ENCODE measurements at places on chromosomes 3 and 15.

GRCh38 chr3:53044711-53045517 is 959 bp downstream of the SFMBT1 start:
- H3K4me3 ChIP-seq, result peak overlapping the region; percentile 89
- peaks cover 3% of the 10 kb centered on the region for H3K36me3 ChIP-seq
- peak; percentile 59 for DNase-seq
- H3K27ac ChIP-seq, result peak overlapping the region; percentile 93

GRCh38 chr15:66560856-66561525 is 4.8 kb downstream of the LCTL start:
- no peak overlapping the region for H3K4me3 ChIP-seq
- DNase-seq, result no peak
- no peaks in the 10 kb centered on the region for H3K36me3 ChIP-seq
- H3K27me3 ChIP-seq, result no peaks in the 10 kb centered on the region
- H3K4me1 ChIP-seq, result no peaks in the 10 kb centered on the region
- no peak overlapping the region for H3K27ac ChIP-seq

DNA sequence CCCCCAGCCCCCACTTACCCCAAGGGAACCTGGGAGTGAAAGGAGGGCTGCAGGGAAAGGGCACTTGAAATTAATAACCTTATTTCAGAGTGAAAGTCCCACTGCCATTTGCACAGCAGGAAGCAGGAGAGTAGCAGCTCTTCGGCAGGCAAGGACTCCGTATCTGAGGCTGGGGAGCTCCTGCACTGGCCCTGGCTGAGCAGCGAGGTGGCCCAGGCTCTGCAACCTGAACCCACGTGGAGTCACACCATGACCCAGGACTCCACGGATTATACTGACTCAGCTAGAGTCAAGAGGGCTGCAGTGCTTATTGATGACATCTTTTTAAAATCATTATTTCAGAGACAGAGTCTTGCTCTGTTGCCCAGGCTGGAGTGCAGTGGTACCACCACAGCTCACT is 214.5 kb downstream of the XXYLT1 start:
- no peak for DNase-seq
- peaks cover 10% of the 10 kb centered on the region for H3K27me3 ChIP-seq
- H3K4me3 ChIP-seq, result no peak overlapping the region
- no peaks in the 10 kb centered on the region for H3K4me1 ChIP-seq

- peaks cover 29% of the 10 kb centered on the region for H3K36me3 ChIP-seq
- H3K4me1 ChIP-seq, result peaks cover 71% of the 10 kb centered on the region
- no peak for DNase-seq
- H3K4me3 ChIP-seq, result no peak overlapping the region
Measured at GRCh38 chr3:156689608-156690007, 15.2 kb downstream of the TIPARP start.

DNA sequence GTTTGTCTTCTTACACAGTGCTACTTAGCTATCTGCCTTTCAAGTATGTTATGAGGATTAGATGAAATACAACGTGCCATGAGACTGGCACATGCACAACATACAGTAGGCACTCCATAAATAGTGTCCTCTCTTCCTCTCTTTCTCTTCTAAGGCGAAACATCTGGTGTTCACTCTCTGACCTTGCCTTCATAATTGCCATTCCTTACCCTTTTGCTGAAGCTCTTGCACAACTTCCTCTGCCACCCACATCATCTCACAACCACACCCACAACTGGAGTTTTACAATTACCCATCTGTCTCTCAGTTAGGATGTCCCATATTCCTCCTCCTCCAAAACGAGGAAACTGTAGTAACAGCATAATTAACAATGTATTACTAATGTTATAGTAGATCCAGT is 26.4 kb upstream of the ACP3 start:
- DNase-seq, result no peak
- H3K4me3 ChIP-seq, result no peak overlapping the region
- H3K27me3 ChIP-seq, result peaks cover 8% of the 10 kb centered on the region
- H3K36me3 ChIP-seq, result no peaks in the 10 kb centered on the region
- H3K4me1 ChIP-seq, result no peaks in the 10 kb centered on the region

DNA sequence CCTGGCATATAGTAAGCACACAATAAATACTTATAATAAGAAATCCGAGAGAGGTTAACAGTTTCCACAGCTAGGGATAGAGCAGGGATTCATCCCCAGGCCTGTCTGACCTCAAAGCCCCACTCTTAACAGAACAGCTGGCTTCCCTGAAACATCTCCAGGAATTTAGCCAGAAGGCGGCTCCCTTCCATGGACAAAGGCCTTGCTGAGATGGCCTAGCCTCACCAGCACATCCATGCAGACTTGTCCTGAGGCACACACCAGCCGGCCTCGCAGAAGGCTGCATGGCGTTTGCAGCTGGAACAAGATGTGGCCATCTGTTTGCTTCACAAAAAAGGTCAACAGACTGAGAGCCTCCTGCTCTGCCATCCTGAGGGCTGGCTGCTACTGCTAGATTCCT is 245.4 kb downstream of the SLCO3A1 start:
- H3K27me3 ChIP-seq, result no peaks in the 10 kb centered on the region
- DNase-seq, result no peak
- H3K27ac ChIP-seq, result no peak overlapping the region
- H3K4me3 ChIP-seq, result no peak overlapping the region

DNA sequence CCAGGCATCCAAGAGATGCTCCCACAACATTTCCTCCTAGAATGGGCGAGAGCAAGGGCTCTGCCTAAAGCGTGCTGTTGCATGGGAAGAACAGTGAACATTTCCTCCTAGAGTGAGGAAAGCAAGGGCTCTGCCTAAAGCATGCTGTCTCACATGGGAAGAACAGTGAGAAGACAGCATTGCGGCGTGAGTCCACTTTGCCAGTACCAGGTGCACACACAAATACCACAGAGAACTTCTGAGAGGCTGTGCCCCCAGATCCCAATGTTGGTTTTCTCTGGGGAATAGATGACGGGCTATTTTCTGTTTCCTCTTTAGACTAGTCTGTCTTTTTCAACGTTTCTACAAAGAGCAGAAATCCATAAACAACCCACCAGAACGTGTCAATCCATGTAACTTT is 142.9 kb downstream of the LRRK1 start:
- no peak overlapping the region for H3K4me3 ChIP-seq
- no peaks in the 10 kb centered on the region for H3K4me1 ChIP-seq
- no peaks in the 10 kb centered on the region for H3K36me3 ChIP-seq

GRCh38 chr3:14847613-14848541 is 29.1 kb downstream of the FGD5 start:
- no peak overlapping the region for H3K27ac ChIP-seq
- H3K36me3 ChIP-seq, result no peaks in the 10 kb centered on the region
- H3K4me3 ChIP-seq, result no peak overlapping the region
- no peak for DNase-seq
- peaks cover 4% of the 10 kb centered on the region for H3K27me3 ChIP-seq

GRCh38 chr3:33749546-33750210 is 31.6 kb upstream of the CLASP2 start:
- peaks cover 5% of the 10 kb centered on the region for H3K36me3 ChIP-seq
- peaks cover 4% of the 10 kb centered on the region for H3K4me1 ChIP-seq
- no peak for DNase-seq
- H3K27me3 ChIP-seq, result peaks cover 3% of the 10 kb centered on the region
- no peak overlapping the region for H3K4me3 ChIP-seq
- no peak overlapping the region for H3K27ac ChIP-seq

GRCh38 chr3:108538083-108538482 is 27.7 kb upstream of the MYH15 start:
- H3K27ac ChIP-seq, result no peak overlapping the region
- no peaks in the 10 kb centered on the region for H3K4me1 ChIP-seq
- H3K4me3 ChIP-seq, result no peak overlapping the region

- H3K4me1 ChIP-seq, result peaks cover 94% of the 10 kb centered on the region
- H3K36me3 ChIP-seq, result peaks cover 86% of the 10 kb centered on the region
- peak overlapping the region; percentile 96 for H3K27ac ChIP-seq
- DNase-seq, result no peak
- H3K27me3 ChIP-seq, result peaks cover 2% of the 10 kb centered on the region
Measured at GRCh38 chr3:5194801-5195509, 7.4 kb downstream of the EDEM1 start.

GRCh38 chr3:25428789-25429335 is 799 bp downstream of the RARB start:
- no peaks in the 10 kb centered on the region for H3K36me3 ChIP-seq
- H3K27me3 ChIP-seq, result peaks cover 42% of the 10 kb centered on the region
- peaks cover 6% of the 10 kb centered on the region for H3K4me1 ChIP-seq
- no peak for DNase-seq
- H3K27ac ChIP-seq, result no peak overlapping the region
